ENCODE measurements at places on chromosomes 4 and X.

- DNase-seq = no peak
Observed at GRCh38 chr4:47469951-47470350, 6.4 kb upstream of the COMMD8 start.

GRCh38 chr4:116055857-116056827, 942.7 kb upstream of the NDST4 start:
- no peak for DNase-seq

- DNase-seq = no peak
Observed at GRCh38 chr4:113951263-113951662, 28.2 kb downstream of the ARSJ start.

- no peak for DNase-seq
Observed at GRCh38 chrX:13339607-13340006, 19.8 kb upstream of the ATXN3L start.

GRCh38 chr4:19379191-19379708, 872.5 kb upstream of the SLIT2 start:
- DNase-seq = no peak

GRCh38 chr4:180617196-180617595, 1626.0 kb upstream of the TENM3 start:
- DNase-seq = no peak

DNA sequence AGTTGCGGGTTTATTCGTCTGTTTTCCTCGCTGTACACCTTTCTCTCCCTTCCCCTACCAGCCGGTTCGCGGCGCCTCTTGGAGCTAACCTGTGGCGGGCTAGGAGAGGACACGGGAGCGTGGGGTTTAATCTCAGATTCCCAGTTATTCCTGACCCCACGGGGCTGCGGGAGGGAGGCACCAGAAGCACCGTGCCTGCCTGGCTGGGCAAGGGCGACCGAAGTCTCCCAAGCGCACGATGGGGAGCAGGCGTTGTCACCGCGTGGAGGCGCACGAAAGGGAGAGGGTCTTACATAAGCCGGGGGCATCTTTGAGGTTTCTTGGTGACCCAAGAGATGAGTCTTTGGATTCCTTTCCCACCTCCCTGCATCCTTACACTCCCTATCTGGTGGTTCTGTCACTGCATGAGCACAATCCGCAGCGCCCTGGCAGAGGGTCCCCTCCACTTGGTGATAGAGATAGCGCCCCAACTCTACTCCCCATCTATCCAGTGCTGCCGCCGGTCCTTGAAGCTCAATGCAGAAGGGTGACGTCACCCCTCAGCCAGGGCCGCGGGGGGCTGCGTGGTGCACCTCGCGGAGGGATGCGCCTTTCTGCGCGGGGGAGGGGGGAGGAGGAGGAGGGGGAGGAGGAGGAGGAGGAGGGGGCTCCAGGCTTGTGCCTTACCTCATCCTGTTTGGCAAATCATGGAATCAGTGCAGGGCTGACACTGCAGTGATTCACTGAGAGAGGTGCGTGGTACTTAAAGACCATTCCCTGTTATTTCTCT, 793 bp downstream of the TSPAN7 start:
- peak; percentile 2 for DNase-seq

DNA sequence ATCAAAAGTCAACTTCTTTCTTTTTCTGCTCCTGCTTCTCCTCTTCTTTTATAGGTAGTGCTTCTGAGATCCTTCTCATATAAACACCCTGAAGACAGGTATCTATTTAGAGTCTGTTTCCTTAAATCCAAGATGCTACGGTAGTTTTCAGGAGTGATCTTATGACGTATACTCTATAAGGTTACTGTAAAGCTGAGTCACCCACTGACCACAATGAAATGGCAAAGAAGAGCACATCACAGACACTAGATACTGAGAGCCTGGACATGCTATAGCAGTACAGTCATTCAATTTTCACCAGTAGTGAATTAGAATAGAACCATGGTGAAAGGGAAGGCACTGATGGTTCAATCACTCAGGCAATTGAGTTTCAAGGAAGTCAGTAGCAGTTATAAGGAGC, 412.5 kb downstream of the ADAM29 start:
- no peak for DNase-seq

DNA sequence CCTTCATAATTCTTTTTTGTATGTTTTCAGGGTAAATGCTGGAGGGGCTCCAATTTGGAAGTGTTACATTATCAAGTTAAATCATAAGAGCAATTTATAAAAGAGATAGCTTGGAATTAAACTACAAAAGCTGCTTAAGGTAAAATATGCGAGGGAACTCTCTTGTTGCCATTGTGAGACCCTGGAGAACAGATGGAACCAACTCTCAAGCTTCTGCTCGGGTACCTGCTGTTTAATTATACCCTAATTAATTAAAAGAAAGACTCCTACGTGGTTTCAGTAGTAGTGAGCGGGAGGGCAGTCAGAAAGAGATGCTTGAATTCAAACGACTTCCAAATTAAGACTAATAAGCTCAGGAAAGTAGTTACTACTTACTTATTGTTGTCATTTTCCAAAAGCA, 313.1 kb upstream of the TACR3 start:
- no peak for DNase-seq

DNA sequence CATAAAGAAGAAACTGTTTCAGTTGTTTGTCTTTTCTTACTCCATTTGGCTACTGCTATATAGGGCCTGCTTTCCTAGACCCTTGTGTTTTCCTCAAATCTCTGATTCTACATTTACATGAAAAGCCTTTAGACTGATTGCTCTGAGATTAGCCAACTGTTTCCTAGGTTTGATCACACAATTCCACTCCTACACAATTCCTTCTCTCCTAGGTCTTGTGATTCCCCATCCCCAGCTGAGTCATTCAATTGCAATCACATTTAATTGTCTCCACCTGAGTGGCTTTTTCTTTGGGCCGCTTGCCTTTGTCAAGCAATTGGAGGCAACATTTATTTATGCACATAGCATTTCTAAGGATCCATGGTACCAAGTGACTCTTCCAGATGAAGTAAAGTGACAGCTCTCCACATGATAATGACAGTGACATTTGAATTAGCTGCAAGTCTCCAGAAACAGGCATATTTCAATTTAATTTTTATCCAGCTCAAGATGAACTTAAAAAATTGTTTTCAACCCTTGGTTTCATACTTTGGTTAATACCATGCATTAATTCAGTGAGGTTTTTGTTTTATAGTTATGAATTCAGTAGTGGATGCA, 35.8 kb downstream of the ATXN3L start:
- DNase-seq = no peak

DNA sequence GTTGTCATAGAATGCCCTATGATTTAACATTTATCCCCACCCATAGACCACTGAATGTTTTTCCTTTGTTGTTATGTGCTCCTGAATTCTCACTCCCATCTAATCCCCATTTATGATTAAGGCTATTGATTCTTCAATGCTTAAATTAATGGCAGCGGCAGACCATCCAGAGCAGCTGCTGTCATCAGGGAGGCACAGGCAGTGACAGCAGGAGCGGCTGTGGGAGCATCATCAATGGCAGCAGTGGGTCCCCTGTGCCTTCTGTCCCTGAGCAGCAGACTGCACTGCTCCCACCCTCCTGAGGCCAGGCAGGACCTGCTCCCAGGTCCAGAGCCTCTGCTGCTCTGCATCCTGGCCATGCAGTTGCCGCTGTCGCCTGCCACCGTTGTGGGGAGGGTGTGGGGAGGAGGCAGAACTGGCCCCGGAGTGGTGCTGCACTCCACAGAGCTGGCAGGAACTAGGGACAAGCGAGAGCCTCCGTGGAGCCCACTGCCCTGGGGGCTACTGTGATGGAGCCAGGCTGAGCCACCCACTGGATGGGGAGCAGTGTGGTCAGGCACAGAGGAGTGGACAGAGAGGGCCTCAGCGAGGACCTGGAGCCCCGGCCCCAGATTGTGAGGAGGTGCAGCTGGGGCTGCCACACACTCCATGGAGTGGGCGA, 29.0 kb downstream of the NAA11 start:
- no peak for DNase-seq

DNA sequence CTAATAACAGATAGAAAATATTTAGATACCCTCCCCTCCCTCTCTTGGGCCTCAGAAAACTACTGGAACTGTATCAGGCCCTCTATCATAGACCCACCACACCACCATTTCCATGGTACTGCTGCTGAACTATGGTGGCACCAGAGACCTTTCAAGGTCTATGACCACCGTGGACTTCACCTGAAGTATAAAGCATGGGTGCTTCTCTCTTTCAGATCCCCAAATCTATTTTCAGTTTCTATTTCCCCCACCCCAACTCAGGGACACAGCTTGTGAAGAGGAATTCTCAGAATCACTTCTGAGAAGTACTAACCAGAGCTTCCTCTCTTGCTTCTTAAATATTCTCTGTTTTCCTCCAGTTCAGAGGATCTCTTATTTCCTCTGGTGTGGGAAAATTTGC, 840.8 kb upstream of the HTR2C start:
- DNase-seq = no peak

DNA sequence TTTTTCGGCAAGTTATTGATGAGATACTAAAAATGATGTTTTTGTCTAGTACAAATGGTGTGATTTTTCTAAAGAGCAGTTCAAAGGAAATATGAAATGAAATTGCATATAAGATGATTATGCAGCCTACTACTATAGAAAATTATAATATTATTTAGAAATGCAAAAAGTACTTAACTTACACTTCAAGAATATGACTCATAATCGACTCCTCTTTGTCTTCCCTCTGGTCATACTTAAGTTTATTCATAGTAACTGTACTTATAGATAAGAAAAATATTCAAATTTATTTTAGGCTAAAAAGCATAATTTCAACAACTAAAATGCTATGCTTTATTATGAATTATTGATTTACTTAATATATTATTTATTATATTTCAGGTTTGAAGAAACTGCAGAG, 33.2 kb downstream of the CEP44 start:
- DNase-seq = no peak

GRCh38 chrX:69025802-69026301, 139.4 kb downstream of the PJA1 start:
- no peak for DNase-seq

- no peak for DNase-seq
Observed at GRCh38 chrX:103107836-103108235, 14.9 kb upstream of the NXF3 start.

DNA sequence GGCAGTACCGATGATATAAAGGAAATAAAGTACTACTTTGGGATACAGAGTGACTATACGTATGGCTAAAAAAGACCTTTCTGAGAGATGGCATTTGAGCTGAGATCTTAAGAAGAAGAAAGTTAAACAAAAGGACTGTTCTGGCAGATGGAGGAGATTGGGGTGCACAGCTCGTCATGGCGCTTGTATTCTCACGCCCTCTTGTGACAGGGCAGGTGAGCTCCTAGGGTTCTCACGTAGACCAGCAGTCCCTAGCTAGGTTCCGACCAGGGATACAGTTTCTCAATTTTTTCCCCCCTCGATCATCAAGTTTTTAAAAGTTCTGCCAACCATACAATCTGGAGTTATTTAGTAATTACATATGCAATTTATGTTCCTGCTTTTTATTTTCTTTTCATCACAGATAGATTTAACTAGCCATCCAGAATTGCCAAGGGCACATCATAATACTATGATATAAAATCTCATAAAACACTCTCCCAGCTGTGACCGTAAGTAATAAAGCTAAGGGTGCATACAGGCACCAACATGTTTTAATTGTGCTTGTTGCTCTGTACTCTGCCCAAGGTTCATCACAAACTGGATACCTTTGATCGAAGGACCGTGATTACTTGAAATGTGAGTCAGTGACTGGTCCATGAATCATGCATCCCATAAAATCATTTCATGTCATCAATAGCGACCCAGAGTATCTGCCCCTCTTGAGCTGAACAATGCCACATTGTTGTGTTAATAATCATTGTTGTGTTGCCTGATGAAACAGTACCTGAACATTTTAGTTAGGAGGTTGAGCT, 69.4 kb upstream of the ZNF518B start:
- no peak for DNase-seq

GRCh38 chrX:138917781-138918180, 206.3 kb upstream of the FGF13 start:
- DNase-seq = no peak

- no peak for DNase-seq
Observed at GRCh38 chrX:108361316-108361715, 76.9 kb downstream of the COL4A6 start.

- no peak for DNase-seq
Observed at GRCh38 chr4:88573276-88573980, 18.9 kb upstream of the HERC3 start.

DNA sequence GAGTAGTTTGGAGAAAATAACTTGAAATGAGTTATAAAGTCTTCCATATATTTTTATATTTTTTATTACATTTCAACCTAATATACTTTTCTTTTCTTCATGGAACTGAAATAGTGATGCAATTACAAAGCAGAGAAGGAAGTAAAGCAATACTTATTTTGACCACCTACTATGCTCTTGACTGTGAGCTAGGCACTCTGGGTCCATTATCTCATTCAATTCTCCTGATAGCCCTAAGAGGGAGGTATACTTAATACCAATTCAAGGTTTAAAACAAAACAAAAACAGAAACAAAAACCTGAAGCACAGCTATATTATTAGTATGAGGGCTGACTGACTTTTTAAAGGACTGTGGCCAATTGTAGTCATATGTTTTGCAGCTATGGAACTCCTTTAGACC, 193.5 kb downstream of the MAD2L1 start:
- no peak for DNase-seq

- DNase-seq = no peak
Observed at GRCh38 chrX:27751976-27752375, 55.8 kb upstream of the MAGEB10 start.

DNA sequence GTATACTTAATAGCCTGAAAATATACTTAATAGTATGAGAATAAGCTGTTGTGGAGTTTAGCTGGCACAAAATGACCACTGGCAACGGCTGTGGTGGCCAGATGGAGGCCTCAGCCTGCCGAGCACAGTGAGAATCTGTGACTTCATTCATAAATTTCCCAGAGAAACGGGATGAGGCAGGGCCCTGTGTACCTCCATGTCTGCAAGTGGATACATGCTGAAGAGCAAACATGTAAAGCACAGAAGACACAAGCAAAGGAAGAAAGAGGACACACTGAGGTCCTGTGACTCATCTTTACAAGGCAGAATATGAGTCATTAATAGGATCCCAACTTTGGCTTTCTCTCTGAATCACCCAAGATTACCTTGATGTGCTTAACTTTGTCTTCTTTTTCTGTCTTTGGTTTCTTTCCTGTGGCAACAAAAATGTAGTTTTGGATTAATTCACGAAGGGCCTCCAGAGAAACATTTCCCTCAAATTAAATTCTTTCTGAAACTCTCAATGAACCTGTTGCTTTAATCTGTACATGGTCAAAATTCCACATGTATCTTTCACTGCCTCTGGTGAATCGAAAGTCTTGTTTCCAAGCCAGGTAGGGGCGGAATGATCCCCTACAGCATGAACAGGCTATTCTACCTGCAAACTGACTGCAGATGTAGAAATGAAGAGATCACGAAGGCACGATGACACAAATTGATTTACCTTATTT, 56.4 kb downstream of the IRF2 start:
- DNase-seq = peak; percentile 23

GRCh38 chrX:138964501-138964900, 253.0 kb upstream of the FGF13 start:
- no peak for DNase-seq

GRCh38 chrX:22164770-22165388, 107.8 kb upstream of the CBLL2 start:
- DNase-seq = no peak

GRCh38 chr4:152165846-152166245, 370.0 kb downstream of the FBXW7 start:
- no peak for DNase-seq

GRCh38 chrX:40887476-40887875, 152.1 kb upstream of the MED14 start:
- DNase-seq = no peak
